ENCODE measurements at places on chromosomes 1 and 21.

DNA sequence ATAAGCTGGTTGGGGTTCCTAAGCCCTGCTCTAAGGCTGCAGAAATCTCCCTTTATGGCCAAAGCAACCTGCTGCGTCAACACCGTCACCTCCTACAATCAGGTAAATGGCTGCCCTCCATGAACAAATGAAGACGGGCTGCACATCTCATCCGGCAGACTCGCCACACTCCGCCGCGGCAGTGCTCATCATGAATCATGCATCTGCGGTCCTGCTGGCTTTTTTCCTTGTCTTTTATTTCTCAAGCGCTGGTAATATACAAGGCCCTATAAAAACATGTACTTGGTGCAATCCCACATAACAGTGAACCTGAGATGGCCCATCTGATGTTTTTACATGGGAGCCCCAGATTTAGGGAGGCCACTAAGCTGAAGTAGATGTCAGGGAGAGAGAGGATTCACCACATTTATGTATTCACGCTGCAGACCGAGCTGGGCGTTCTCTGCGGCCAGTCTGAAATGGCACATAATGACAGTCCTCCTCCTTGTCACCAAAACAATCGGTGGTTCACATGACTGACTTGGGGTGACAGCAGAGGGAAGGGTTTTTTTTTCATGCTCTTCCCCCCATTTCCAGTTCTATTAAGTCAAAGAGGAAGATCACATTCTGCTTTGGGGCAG is 91.6 kb downstream of the KAZN start:
- no peak for DNase-seq

- no peak for DNase-seq
These were observed 309.7 kb upstream of the ZRANB2 start for GRCh38 chr1:71390518-71390917.

GRCh38 chr1:1210726-1211540 is 3.0 kb downstream of the TNFRSF4 start:
- DNase-seq, result peak; percentile 22

DNA sequence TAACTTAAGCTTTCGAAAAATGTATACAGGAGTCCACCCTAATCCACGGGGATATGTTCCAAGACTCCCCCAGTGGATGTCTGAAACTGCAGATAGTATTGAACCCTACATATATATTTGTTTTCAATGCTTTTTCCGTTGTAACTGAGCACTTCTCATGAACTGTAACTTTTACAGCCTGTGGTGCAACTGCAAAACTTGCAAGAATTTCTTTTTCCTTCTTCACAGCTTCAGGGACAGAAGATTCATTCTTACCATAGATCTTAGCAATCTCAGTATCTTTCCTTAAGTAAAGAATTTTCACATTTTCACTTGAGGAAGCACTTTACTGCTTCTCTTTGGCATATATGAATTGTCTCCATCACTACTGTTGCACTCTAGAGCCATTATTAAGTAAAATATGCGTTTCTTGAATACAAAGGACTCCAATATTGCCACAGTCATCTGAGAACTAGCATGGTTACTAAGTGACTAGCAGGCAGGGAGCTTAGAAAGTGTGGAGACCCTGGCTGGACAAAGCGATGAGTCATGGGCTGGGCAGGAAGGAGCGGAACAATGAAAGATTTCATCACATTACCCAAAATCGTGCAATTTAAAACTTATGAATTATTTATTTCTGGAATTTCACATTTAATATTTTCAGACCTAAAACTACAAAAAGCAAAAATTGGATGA is 14.1 kb downstream of the DPYD start:
- DNase-seq, result no peak

- no peak for DNase-seq
These were observed 4.1 kb downstream of the WARS2 start for GRCh38 chr1:119136401-119136800.

- no peak for DNase-seq
These were observed 119.0 kb downstream of the FGGY start for GRCh38 chr1:59415881-59416280.
